Cardiac muscle cell (in vitro differentiated cells and primary cell): ENCODE measurements at places on chromosomes 4 and X.

- no peak for DNase-seq
Measured at GRCh38 chrX:22155126-22155525, 117.6 kb upstream of the CBLL2 start.

DNA sequence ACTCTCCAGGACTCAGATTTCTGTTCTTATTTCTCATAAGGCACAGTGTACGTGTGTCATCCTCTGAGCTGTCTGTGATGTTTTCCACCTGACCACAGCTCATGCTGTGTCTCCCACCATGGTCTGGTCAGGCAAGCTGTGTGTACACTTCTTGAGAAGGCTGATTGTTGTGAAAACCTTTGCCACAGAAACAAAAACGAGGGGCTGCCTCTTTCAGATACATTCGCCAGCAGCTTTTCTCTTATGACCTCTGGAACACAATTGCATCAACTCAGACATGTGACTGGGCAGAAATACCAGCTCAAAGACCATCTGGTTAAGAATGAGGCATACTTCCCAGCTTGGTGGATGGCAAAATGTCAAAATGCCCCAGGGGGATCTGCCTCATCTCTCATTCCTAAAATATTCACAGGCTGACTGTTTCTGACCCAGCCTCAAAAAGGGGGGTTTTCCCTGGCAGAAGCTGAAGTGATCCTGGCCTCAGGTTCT lies 46.1 kb downstream of the PGRMC2 start:
- peak; percentile 95 for DNase-seq

DNA sequence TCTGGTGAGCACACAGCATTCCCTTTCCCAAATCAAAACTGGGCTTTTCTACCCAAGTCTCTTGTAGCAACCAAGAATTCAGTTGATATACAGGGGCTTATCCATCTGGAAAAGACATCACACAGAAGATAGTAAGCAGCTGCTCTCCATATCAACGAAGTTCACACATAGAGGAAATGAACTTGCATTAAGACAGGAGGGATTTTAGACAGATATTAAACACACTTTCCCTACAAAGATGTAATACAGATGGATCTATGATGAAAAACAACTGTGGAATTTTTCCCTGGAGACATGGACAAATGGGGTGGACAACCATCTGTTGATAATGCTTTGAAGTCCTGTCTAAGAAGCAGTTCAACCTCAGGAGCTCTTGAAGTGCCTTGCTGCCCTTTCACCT lies 9.8 kb upstream of the PDE5A start:
- DNase-seq: no peak

- peak; percentile 43 for DNase-seq
Measured at GRCh38 chr4:113440371-113440770, 321.2 kb downstream of the CAMK2D start.

- DNase-seq: no peak
Measured at GRCh38 chr4:3623106-3623505, 90.9 kb upstream of the LRPAP1 start.

DNA sequence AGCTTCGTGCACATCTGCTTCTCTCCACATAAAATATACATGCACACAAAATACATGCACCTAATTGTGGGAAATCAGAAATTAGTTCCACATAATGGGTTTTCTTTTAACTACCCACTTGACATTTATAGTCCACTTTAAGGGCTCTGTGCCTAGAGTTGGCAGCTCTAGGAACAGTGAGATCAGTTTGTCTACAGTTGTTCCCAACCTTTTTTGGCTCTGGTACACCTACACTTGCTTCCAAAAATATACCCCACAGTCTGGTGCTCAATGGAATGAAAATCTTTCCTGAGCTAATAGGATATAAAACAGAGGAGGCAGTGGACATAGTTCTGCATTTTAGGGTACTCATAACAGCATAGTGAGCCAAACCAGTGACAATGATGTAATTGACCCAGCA lies 36.1 kb downstream of the HDAC8 start:
- no peak for DNase-seq

GRCh38 chrX:84259868-84260267 lies 71.9 kb upstream of the RPS6KA6 start:
- no peak for DNase-seq

GRCh38 chr4:89640620-89641366 lies 196.2 kb downstream of the SNCA start:
- peak; percentile 86 for DNase-seq

- peak; percentile 73 for DNase-seq
Measured at GRCh38 chr4:141132709-141133145, 542 bp downstream of the RNF150 start.

- peak; percentile 66 for DNase-seq
Measured at GRCh38 chr4:178198691-178199090, 756.5 kb upstream of the AGA start.

- DNase-seq: no peak
Measured at GRCh38 chrX:7420717-7421116, 272.8 kb upstream of the PUDP start.

DNA sequence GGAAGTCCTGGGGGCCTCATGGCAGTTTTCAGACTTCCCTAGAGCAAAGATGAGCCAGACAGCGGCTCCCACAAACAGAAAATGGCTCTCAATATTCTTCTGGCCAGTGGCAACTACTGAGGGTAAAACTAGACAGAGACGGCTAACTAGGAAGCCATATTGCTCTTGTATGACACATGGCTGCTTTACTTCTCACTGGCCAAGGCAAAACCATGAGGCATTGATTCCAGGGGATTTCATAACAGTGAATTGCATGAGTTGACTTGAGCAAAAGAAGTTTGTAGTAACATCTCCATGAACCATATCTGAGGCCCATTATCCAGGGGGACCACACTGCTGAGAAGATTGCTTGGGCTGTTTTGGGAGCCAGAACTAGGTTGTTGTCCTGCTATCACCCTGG lies 13.7 kb upstream of the TLR8 start:
- DNase-seq: no peak

GRCh38 chr4:185196437-185196836 lies 7.4 kb downstream of the CFAP97 start:
- no peak for DNase-seq

- DNase-seq: no peak
Measured at GRCh38 chrX:84320614-84321013, 132.6 kb upstream of the RPS6KA6 start.

DNA sequence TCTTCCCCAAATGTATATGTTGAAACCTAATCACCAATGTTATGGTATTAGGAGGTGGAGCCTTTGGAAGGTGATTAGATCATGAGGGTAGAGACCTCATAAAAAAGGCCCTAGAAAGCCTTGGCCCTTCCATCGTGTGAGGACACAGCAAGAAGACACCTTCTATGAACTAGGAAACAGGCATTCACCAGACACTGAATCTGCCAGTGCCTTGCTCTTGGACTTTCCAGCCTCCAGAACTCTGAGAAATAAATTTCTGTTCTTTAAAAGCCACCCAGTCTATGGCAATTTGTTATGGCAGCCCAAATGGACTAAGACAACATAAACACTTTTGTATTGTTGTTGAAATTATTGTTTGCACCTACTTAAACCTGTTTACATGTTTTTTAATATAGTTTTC lies 221.8 kb upstream of the RPS6KA3 start:
- no peak for DNase-seq

- DNase-seq: peak; percentile 63
Measured at GRCh38 chr4:158159054-158159717, 13.6 kb downstream of the GASK1B start.

DNA sequence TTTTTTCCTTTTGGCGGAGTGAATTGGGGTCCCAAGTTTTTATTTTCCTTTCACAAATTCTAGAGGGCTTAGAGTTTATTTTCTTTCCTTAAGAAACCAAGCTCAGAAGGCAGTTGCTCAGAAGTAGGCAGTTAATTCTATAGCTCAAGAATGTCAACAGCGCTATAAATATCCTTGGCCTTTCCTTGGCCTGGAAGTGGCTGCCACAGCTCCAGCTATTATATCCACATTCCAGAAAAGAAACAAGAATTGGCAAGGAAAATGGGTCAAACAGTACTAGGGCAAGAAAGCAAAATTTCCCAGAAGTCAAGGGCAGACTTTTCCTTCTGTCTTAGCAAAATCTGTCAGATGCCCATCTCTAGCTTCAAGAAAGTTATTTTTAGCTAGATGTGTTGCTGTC lies 31.0 kb downstream of the SLC10A6 start:
- DNase-seq: peak; percentile 34

GRCh38 chrX:11665168-11666111 lies at the start of gene ARHGAP6:
Gene ARHGAP6 (minus strand): TSS chrX:11665920. CDS start chrX:11664828, 1,092 bp downstream.
- DNase-seq: peak; percentile 78

DNA sequence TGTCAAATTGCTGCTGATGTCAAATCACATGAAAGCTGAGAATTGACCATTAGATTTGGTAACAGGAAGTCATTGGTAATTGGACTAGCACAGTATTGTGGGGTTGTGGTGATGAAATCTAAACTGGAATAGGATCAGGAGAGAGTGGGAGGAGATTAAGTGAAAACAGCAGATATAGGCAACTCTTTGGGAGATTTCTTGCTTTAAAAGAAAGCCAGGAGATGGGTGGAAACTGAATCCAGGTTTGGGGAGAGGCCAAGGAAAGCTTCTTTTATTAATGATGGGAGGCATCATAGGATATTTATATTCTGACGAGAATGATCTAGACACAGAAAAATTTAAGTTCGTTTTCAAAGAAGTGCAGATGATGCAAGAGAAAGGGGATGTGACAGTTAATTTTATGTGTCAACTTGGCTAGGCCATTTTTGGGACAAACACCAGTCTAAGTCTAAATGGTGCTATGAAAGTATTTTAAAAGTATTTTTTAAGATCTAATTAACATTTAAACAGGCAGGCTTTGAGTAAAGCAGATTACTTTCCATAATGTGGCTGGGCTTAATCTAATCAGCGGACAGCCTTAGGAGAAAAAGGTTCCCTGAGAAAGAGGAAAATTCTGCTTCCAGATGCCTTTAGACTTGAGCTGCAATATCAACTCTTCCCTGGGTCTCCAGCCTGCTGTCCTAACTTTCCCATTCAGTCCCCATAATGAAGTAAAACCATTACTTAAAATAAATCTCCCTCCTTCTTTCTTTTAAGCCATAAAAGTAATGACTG lies 24.7 kb downstream of the SEC24D start:
- peak; percentile 80 for DNase-seq
